ENCODE measurements at places on chromosomes 16 and 17.

- DNase-seq = peak; percentile 79
Measured at GRCh38 chr17:68435876-68436842, 21.1 kb downstream of the WIPI1 start.

DNA sequence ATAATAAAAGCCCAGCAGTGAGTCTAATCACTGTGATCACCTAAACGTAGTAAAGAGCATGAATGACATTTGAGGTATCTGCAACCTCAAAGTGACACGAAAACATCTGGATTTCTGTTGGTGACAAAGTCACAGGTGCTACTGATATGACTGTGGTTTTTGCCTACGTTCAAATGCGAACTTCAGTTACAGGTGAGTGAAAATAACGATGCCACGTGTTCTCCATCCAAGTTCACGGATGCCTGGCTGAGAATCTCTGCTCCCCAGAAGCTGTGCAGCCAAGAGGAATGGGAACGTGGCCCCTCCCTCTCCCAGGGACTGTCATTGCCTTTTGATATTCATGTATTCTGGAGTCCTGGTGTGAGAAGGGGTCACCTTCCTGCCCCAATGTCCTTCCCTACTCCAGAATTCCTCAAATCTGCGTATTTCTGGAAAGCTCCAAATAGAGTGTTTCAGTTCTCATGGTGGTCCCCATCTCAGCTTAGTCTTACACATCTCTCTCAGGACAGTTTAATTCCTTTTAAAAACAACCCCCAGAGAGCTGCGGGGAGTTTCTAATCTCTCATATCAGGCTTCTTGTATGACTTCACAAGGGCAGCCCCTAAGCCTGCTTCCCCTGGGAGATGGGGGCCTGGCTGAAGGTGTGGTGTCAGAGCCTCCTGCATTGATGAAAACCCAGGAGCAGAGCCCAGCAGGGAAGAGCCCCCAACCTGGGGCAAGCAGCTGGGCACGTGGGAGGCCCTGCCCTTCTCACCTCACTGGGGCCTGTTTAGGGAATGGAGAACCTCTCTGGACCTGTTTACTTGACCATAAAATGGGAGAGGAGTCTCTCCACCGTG, 25.8 kb downstream of the PIK3R5 start:
- no peak for DNase-seq

DNA sequence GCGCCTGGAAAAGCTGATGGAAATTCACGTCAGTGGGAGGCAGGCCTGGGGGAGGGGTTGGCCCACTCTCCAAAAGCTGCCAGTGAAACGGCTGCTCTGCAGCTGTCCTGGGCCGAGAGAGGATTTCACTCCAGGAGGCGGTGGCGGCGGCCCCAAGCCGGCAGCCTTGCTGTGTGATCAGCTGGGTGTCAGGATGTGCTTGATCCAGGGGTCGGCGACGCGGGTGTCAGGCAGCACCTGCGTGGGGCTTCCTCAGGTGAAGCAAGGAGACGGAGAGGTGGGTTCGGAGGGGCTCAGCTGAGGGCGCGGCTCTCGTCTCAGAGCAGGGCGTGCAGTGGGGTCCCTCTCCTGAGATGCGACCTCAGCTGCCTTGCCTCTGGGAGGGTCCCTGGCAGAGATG, 7.0 kb downstream of the CBFA2T3 start:
- no peak for DNase-seq

DNA sequence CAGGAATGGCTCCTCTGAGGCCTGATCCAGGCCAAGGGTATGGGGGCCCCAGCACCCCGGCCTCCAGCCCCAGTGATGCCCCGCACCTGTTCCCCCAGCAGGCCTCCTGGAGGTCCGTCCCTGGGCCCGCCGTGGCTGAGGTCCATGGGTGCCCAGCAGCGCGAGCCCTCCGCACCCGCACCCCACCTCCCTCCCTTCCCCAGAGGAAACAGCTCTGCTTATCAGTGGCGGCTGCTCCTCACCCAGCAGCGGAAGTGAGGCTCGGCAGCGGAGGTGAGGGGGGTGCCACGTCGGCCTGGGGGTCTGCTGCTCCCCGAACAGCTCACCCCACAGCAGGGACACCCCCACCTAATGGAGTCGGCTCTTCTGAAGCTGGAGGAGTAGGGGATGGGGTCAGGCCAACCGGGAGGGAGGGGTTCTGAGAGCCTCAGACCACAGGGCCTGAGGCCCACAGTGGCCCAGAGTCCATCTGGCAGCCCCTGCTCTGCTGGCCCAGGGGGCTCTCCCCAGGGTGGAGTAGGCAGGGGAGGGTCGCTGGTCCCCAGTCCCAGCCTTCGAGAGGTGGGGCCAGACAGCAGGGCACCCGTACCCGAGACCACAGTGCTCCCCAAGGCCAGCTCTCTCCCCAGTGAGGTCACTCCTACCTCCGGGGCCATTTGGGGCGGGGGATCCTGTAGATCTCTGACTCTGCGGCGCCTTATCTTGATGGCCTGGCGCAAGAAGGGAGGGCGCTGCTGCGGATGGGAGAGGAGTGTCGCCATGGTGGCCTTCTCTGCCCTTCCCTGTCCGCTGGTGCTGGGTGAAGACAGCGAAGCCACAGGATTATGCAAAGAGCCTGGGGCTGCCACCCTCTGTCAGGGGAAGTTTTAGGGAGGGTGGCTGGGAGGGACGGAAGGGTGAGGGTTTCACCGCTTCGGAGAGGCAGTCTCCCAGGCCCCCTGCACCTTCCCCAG, at the start of gene UNC13D:
UNC13D (minus strand) TSS at position 828 of the 953 bp plus-strand sequence; CDS start at position 761, 67 bp downstream.
- DNase-seq = no peak

DNA sequence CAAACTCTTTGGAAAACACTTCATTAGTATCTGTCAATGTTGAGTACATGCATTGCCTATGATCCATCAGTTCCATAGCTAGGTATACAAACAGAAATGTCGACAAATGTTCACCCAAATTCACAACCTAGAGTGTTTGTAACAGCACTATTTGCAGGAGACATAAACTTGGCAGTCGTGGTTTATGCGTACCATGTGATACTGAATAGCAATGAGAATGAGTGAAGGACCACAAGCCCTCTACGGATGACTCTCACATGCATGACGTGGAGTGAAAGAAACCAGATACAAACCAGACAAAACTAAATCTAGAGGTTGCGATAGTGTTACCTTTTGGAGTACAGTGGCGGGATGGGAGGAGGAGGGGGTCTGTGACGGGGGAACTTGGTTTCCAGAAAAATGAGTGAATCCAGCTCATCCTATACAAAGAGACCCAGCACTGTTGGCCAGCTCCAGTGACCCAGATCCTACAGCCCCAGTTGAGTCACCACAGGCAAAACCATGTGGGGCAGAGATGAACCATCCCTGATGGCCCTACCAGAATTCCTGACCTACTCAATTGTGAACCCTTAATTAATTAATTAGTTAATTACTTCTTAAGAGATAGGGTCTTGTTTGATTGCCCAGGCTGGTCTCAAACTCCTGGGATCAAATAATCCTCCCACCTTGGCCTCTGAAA, 15.9 kb upstream of the ULK2 start:
- no peak for DNase-seq

GRCh38 chr17:18267927-18268711, 7.7 kb downstream of the MIEF2 start:
- no peak for DNase-seq

GRCh38 chr16:8199390-8199789, 390.9 kb downstream of the TMEM114 start:
- no peak for DNase-seq

DNA sequence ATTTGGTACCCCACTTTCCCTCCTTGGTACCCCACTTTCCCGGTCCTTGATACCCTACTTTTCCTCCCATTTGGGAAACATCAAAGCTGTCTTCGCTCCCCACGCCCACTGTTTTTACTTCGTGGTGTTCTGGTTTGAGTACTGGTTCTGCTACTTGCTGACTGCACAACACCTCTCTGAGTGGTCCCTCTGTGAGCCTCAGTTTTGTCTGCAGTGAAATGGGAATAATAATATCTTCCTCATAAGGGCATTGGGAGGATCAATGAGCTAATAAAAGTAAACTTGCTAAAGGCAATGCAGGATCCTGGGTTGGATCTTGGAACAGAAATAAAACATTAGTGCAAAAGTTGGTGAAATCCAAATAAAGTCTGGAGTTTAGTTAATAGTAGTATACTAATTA, 70.0 kb upstream of the CLEC18A start:
- no peak for DNase-seq

GRCh38 chr17:32863559-32863958, 13.4 kb downstream of the MYO1D start:
- no peak for DNase-seq

DNA sequence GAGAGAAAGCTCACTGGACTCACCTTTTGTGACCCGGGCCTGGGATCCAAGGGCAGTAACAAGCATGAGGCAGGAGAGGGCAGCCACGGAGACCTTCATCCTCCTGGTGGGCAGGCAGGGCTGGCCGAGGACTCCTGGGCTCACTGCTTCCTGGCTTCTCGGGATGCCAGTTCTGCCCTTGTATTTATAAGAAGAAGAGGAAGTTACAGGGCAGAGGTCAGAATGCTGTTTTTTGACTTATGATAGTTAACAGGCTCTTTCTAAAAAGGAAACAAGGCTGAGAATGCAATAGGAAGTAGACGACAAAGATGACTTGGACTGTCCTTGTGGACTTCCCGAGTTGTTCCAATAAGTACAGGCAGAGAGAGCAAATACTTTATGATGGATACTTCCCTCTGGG, at the start of gene CCL23:
CCL23 (minus strand) TSS at position 174 of the 400 bp plus-strand sequence; CDS start at position 99, 75 bp downstream.
- DNase-seq = no peak

DNA sequence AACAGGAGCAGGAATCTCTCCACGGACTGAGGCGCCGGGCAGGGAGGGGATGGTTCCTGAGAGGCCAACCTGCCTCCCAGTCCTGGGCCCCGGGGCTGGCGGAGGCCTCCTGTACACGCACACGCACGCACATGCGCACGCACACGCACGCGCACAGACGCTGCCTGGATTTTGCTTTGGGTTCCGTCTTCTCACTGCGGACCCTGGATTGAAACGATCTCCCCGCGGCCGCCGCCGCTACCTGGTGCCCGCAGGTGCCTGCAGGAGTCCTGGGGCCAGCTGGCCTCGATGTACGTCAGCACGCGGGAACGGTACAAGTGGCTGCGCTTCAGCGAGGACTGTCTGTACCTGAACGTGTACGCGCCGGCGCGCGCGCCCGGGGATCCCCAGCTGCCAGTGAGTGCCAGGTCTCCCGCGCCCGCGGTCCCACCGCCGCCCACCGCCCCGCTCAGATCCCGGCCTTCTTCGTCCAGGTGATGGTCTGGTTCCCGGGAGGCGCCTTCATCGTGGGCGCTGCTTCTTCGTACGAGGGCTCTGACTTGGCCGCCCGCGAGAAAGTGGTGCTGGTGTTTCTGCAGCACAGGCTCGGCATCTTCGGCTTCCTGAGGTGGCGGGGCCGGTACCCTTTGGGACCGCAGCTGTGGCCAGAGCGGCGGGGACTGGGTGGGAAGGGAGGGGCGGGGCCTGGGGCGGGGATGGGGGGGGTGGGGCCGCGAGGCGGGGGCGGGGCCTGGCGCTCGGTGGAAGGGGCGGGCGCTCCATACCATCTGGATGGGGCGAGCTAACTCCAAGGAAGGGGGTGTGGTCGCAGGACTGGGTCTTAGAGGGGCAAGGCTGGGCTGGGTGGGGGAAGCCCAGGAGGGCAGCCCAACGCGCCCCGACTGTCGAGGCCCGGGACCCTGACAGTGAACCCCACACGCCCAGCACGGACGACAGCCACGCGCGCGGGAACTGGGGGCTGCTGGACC, 12.3 kb downstream of the CES4A start:
- DNase-seq = peak; percentile 21
